ENCODE measurements at places on chromosomes 1 and 21. TPM values are rescaled to one million over a fixed set of nuclear protein-coding genes. Genes with fewer than 3 reads are reported as not detected.

DNAI4 gene
- 4.2 TPM for polyA plus RNA-seq

KRTAP19-3 gene
- not detected for polyA plus RNA-seq

HAO2 gene
- not detected for polyA plus RNA-seq

BARHL2 gene
- not detected for polyA plus RNA-seq

KIF17 gene
- 0.10 TPM for polyA plus RNA-seq

SHC1 gene
- polyA plus RNA-seq: 275 TPM

CLEC20A gene
- not detected for polyA plus RNA-seq

DNA sequence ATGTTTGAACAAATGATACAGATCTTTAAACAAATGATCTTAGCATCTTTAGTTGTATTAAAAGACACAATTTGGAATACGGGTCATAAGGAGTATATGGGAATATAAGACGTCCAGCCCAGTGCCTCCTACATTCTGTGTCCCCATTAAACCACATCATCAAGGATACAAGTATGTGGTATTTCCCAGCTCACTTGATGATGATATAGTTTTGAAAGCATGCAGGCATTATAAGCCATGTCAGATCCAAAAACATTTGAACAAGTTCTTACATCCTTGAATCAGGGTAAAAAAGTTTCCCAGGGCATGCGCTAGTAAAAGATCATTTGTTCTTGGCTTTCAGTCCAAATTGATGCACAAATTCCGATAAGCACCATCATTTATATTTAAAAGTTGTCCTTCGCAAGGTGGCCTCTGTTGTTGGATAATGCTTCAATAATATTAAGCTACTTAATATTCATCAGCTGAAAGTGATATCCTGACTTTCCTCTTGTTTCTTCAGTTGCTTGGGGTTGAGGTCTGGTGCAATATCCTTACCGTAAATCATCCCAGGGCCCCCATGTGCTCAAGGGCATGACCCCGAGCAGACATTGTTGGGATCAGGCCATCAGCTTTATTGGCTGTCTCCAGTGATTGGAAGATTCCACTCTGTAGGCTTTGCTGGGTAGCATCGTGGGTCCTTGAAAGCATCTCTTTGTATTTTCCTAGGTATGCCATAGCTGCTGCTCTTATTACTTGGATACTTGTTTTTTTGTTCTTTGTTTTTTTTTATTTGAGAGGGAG lies 61.8 kb downstream of the CENPF start:
- peaks cover 17% of the 10 kb centered on the region for H3K4me1 ChIP-seq
- no peak overlapping the region for H3K27ac ChIP-seq
- peaks cover 5% of the 10 kb centered on the region for H3K36me3 ChIP-seq
- no peak overlapping the region for H3K4me3 ChIP-seq
- no peaks in the 10 kb centered on the region for H3K27me3 ChIP-seq

GRCh38 chr1:9112961-9113880 lies 15.7 kb downstream of the GPR157 start:
- H3K36me3 ChIP-seq: no peaks in the 10 kb centered on the region
- 0 out of 2 replicates have a peak, but pooled peaks cover 3% of the 10 kb centered on the region for H3K4me1 ChIP-seq
- H3K27me3 ChIP-seq: no peaks in the 10 kb centered on the region
- DNase-seq: no peak
- no peak overlapping the region for H3K27ac ChIP-seq
- no peak overlapping the region for H3K4me3 ChIP-seq

DNA sequence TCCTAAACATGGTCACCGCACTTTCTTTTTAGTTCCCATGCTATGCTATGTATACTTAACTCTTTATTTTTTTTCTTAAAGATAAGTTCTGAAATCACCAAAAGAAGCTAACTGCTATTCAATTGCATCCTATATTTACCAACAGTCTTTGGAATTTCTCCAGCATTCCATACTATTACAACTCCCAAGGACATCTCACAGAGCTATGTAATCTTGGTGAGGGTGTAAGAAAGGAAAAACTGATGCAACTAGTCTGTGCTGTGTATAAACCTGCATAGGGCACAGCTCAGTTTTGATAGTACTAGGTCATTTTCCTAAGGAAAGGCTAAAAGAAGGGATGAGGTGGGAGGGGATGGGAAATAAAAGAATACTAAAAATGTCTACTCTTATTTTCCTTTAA lies 78.0 kb downstream of the PTPN14 start:
- H3K4me1 ChIP-seq: peaks cover 68% of the 10 kb centered on the region
- H3K27me3 ChIP-seq: no peaks in the 10 kb centered on the region
- peak; percentile 86 for DNase-seq
- peak overlapping the region; percentile 90 for H3K27ac ChIP-seq
- no peak overlapping the region for H3K4me3 ChIP-seq

DNA sequence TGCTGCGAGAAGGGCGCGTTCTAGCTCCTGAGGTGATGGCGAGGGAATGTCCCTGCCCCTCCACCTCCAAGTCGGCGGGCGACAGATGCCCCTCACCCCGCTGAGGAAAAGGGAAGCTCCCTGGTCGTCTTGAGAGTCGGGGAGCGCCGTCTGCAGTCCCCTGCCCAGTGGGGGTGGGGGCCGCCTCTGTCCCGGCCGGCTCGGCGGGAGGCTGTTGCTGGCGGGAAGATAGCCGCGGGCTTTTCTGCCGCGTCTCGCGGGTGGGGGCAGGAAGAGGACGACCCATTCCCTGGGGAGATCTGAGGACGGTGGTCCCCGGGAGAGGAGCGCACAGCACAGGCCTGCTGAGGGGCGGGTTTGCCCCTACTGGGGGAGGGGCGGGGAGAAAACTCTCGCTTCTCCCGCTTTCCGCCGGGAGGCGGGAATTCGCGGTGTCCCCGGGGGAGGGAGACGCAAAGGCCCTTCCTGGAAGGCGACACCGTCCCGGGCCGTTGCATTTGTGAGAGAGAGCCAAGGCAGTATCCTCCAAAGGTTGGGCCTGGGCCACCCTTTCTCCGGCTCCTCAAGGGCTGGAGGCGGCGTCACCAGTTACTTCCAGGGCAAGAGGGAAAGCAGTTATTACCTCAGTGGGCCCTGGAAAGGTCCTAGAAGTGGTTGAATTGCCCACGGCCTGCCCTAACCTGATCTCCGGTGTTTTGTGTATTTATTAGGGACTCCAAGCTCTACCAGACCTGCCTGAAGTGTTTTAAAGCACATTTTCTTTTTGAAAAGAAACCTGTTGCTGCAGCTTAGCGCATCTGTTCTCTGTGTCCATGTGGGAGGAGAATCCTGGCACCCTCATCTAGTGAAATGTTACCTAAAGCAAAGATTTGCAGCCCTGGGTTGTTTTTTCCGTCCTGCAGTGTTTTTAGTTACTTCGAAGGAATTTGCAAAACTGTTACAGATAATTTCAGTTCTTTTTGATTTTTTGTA lies 648 bp downstream of the S100PBP start:
- peak overlapping the region; percentile 87 for H3K4me3 ChIP-seq
- H3K36me3 ChIP-seq: no peaks in the 10 kb centered on the region
- DNase-seq: peak; percentile 79
- H3K27ac ChIP-seq: peak overlapping the region; percentile 73

- DNase-seq: no peak
- no peak overlapping the region for H3K4me3 ChIP-seq
- peaks cover 27% of the 10 kb centered on the region for H3K4me1 ChIP-seq
- H3K27ac ChIP-seq: no peak overlapping the region
These were observed 146.0 kb upstream of the JUN start for GRCh38 chr1:58929671-58930325.

- H3K27me3 ChIP-seq: no peaks in the 10 kb centered on the region
- no peak overlapping the region for H3K4me3 ChIP-seq
- peaks cover 51% of the 10 kb centered on the region for H3K36me3 ChIP-seq
- DNase-seq: no peak
- peaks cover 16% of the 10 kb centered on the region for H3K4me1 ChIP-seq
These were observed 28.8 kb downstream of the LTN1 start for GRCh38 chr21:28963831-28964230.

DNA sequence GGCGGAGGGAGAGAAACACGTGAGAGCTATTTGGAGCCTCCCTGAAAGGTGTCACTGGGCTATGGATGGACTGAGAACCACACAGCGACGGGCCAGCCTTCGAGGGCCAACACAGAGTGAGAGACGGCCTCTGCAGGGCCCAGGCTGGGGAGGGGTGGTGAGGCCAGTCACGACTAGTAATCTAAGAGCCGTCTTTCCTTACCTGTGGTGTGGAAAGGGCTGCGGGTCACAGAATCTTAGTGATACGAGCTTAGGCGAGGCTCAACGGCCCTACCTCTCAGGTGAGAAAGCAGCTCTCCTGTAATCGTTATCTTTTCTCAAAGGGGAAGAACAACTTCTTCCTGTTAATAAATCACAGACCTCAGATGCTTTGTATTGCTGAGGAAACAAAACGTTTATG lies 33.4 kb upstream of the COX20 start:
- H3K36me3 ChIP-seq: no peaks in the 10 kb centered on the region
- H3K4me3 ChIP-seq: no peak overlapping the region
- H3K27me3 ChIP-seq: no peaks in the 10 kb centered on the region
- no peak overlapping the region for H3K27ac ChIP-seq
- DNase-seq: no peak

DNA sequence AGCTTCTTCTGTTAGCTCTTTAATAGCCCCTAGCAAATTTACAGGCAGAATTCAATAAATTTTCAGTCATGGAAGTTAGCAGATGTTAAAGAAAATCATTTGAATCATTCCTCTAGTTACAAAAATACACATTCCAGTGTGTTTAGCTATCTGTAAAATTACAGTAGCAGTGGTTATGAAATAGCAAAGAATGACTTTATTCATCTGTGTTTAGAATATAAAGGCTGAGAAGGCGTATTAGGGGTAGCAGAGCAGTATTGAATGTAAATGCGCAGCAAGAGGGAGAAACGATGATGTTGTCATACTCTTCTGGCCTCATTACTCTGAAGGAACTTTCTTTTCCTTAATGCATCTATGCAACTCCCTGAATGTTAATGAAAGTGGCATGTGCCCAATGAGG lies 106.2 kb upstream of the CYYR1 start:
- DNase-seq: peak; percentile 1
- H3K27ac ChIP-seq: no peak overlapping the region
- 0 out of 2 replicates have a peak, but pooled peaks cover 4% of the 10 kb centered on the region for H3K27me3 ChIP-seq
- H3K4me3 ChIP-seq: no peak overlapping the region

- H3K36me3 ChIP-seq: no peaks in the 10 kb centered on the region
- no peak overlapping the region for H3K27ac ChIP-seq
These were observed 289.2 kb upstream of the USP24 start for GRCh38 chr1:55504306-55504731.

DNA sequence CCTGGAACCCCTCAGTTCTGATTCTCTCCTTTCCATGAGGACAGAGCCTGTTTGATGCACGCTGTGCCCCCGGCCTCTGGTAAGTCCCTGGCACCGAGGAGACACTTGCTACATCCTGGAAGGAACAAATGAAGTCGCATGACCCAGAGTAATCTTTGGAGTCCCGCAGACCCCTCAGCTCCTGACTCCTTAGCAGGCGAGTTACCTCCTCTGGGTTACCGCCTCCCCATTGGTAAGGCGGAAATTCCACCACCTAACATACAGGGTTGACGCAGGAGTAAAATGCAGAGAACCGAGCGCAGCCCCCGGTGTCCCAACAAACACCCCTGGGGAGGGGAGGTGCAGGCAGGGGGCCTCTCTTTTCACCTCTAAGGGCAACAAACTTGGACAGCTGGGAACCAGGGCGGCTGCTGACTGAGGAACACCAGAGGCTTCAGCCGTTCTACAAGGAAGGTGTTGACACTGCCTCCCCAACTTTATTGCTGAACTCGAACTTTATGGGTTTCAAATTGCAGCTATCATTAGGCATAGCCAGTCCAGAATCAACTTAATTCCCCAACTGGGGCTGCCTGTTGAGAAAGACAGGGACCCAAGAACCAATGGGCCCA lies 115.3 kb upstream of the IFFO2 start:
- H3K36me3 ChIP-seq: peaks cover 32% of the 10 kb centered on the region
- no peak overlapping the region for H3K4me3 ChIP-seq
- no peak for DNase-seq
- H3K4me1 ChIP-seq: no peaks in the 10 kb centered on the region
- H3K27me3 ChIP-seq: no peaks in the 10 kb centered on the region
- H3K27ac ChIP-seq: no peak overlapping the region

- no peaks in the 10 kb centered on the region for H3K4me1 ChIP-seq
- no peak for DNase-seq
- 0 out of 2 replicates have a peak, but pooled peaks cover 4% of the 10 kb centered on the region for H3K27me3 ChIP-seq
- H3K27ac ChIP-seq: no peak overlapping the region
- H3K36me3 ChIP-seq: no peaks in the 10 kb centered on the region
- no peak overlapping the region for H3K4me3 ChIP-seq
These were observed 249.2 kb downstream of the MATN1 start for GRCh38 chr1:30473922-30474817.

GRCh38 chr1:15525050-15526020 lies 1.3 kb upstream of the DNAJC16 start:
- peaks cover 23% of the 10 kb centered on the region for H3K4me1 ChIP-seq
- H3K27ac ChIP-seq: peak overlapping the region; percentile 98
- H3K27me3 ChIP-seq: no peaks in the 10 kb centered on the region
- H3K4me3 ChIP-seq: peak overlapping the region; percentile 86
- no peaks in the 10 kb centered on the region for H3K36me3 ChIP-seq
- DNase-seq: peak; percentile 23

GRCh38 chr1:159965263-159965662 lies 11.2 kb upstream of the SLAMF9 start:
- no peaks in the 10 kb centered on the region for H3K27me3 ChIP-seq
- DNase-seq: no peak
- H3K27ac ChIP-seq: no peak overlapping the region
- 0 out of 2 replicates have a peak, but pooled peaks cover 6% of the 10 kb centered on the region for H3K36me3 ChIP-seq
- peaks cover 37% of the 10 kb centered on the region for H3K4me1 ChIP-seq

GRCh38 chr1:171280599-171280998 lies 32.3 kb downstream of the FMO1 start:
- DNase-seq: no peak
- H3K4me1 ChIP-seq: no peaks in the 10 kb centered on the region
- no peaks in the 10 kb centered on the region for H3K36me3 ChIP-seq

- no peak for DNase-seq
- H3K4me3 ChIP-seq: no peak overlapping the region
- H3K36me3 ChIP-seq: no peaks in the 10 kb centered on the region
- H3K27ac ChIP-seq: no peak overlapping the region
These were observed 1.7 kb upstream of the MECR start for GRCh38 chr1:29232387-29232786.
